Breast epithelium (tissue), 4 donors: ENCODE measurements at places on chromosomes 7 and 10. TPM values are rescaled to one million over a fixed set of nuclear protein-coding genes. Genes with fewer than 3 reads are reported as not detected.

The PRRT4 gene
- 0.44 TPM for total RNA-seq

The CAV2 gene
- total RNA-seq = 311 TPM

The DBF4 gene
- 18.6 TPM for total RNA-seq

The VPS37D gene
- 5.9 TPM for total RNA-seq

The BICC1 gene
- total RNA-seq = 24.3 TPM

The GATA3 gene
- total RNA-seq = 36.4 TPM

The CRHR2 gene
- total RNA-seq = 0.15 TPM

The LMOD2 gene
- total RNA-seq = not detected

The FANK1 gene
- 2.6 TPM for total RNA-seq

The EPO gene
- not detected for total RNA-seq

The VGF gene
- total RNA-seq = not detected

The ZNF92 gene
- total RNA-seq = 7.7 TPM

The SSBP1 gene
- 112 TPM for total RNA-seq

The CPEB3 gene
- 3.8 TPM for total RNA-seq

The TRDMT1 gene
- 18.6 TPM for total RNA-seq

DNA sequence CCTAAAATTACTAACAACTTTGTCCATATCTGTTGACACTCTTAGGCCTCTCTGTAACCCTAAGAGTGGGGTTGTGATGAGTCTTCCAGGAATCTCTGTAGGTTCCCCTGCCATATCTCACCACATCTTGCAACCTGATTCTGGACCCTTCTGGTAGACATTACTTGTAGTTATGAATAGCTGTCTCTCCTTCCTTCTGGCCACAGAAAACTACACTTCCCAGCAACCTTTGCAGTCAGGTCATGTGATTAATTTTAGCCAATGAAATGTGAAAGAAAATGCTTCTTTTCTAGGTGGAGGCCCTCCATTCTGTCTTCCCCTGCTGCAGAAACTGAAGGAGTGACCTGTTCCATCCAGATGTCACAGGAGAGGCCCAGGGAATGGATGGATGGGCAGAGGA lies 147.6 kb upstream of the AOAH start:
- no peak overlapping the region for H3K27ac ChIP-seq
- no peaks in the 10 kb centered on the region for H3K36me3 ChIP-seq
- no peaks in the 10 kb centered on the region for H3K27me3 ChIP-seq
- no peaks in the 10 kb centered on the region for H3K4me1 ChIP-seq

GRCh38 chr10:33542752-33543505 lies 208.5 kb upstream of the NRP1 start:
- H3K27me3 ChIP-seq = no peaks in the 10 kb centered on the region
- no peak for DNase-seq
- H3K4me3 ChIP-seq = no peak overlapping the region
- H3K4me1 ChIP-seq = no peaks in the 10 kb centered on the region

GRCh38 chr10:18455086-18455884 lies 196.1 kb downstream of the NSUN6 start:
- DNase-seq = no peak
- no peaks in the 10 kb centered on the region for H3K36me3 ChIP-seq
- H3K4me3 ChIP-seq = no peak overlapping the region
- H3K27ac ChIP-seq = no peak overlapping the region
- H3K27me3 ChIP-seq = no peaks in the 10 kb centered on the region

DNA sequence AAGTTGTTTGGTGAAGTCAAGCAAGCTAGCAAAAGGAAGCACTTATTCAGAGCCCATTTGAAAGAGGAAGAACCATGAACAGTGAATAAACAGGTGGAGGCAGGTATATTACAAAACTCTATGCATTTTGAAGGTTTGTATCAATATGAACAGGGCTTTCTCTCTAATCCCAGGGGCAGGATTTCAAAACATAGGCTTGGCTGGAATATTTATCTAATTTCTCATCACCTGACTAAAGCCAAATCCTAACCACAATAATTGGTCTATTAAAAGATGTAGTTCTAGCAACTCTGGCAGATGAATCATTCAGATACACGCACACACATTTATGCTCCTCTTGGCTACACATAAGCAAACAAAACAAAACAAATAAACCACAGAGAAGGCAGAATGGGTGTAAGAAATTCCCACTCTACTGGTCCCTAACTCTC lies 554.4 kb downstream of the INHBA start:
- no peak for DNase-seq
- H3K4me1 ChIP-seq = no peaks in the 10 kb centered on the region
- no peaks in the 10 kb centered on the region for H3K36me3 ChIP-seq
- no peak overlapping the region for H3K4me3 ChIP-seq
- H3K27me3 ChIP-seq = no peaks in the 10 kb centered on the region

GRCh38 chr10:77763453-77764430 lies 126.1 kb upstream of the KCNMA1 start:
- H3K36me3 ChIP-seq = no peaks in the 10 kb centered on the region
- H3K27me3 ChIP-seq = no peaks in the 10 kb centered on the region
- no peak for DNase-seq
- H3K27ac ChIP-seq = no peak overlapping the region

- no peaks in the 10 kb centered on the region for H3K4me1 ChIP-seq
- peak overlapping the region; percentile 29 for H3K27ac ChIP-seq
- H3K36me3 ChIP-seq = no peaks in the 10 kb centered on the region
- no peaks in the 10 kb centered on the region for H3K27me3 ChIP-seq
- DNase-seq = no peak
- peak overlapping the region; percentile 81 for H3K4me3 ChIP-seq
These were observed 504 bp upstream of the BMPER start for GRCh38 chr7:33904681-33905388.

- H3K4me1 ChIP-seq = no peaks in the 10 kb centered on the region
- H3K27ac ChIP-seq = no peak overlapping the region
- DNase-seq = no peak
- H3K4me3 ChIP-seq = no peak overlapping the region
- no peaks in the 10 kb centered on the region for H3K36me3 ChIP-seq
- no peaks in the 10 kb centered on the region for H3K27me3 ChIP-seq
These were observed 65.0 kb downstream of the ZEB1 start for GRCh38 chr10:31383810-31384588.

DNA sequence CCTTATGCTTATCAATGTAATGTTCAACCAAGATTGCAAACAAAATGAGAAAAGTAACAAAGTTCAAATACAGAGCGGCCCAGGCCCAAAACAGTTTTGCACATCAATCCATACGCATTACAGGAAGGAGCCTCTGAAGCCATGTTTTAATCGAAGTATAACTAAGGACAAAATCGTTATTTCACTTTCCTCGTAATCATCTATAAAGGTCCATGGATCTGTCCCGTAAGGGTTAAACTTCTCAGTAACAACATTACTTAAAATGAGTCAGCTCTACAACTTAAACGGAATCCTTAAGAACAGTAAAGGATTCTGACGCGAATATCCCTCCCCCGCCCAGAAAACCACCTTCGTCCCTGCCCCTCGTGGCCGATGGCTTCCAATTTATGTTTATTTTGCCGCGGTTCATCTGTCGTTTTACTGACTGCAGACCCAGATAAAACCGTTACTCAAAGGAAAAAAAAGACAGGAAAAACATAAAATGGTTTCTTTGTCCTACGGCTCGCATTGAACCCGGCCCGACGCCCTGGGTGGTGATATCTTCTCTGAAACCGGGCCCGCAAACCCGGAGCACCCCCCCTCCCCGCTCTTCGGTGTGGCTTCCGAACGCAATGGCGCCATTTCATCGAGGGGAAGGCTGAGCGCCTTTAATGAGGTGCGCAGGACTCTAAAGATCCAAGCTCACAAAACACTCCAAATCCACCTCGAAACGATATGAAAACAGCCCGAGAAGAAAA lies 1.1 kb downstream of the HNRNPA2B1 start:
- no peaks in the 10 kb centered on the region for H3K36me3 ChIP-seq
- H3K27ac ChIP-seq = peak overlapping the region; percentile 100
- H3K4me1 ChIP-seq = peaks cover under 1% of the 10 kb centered on the region
- peak; percentile 68 for DNase-seq

DNA sequence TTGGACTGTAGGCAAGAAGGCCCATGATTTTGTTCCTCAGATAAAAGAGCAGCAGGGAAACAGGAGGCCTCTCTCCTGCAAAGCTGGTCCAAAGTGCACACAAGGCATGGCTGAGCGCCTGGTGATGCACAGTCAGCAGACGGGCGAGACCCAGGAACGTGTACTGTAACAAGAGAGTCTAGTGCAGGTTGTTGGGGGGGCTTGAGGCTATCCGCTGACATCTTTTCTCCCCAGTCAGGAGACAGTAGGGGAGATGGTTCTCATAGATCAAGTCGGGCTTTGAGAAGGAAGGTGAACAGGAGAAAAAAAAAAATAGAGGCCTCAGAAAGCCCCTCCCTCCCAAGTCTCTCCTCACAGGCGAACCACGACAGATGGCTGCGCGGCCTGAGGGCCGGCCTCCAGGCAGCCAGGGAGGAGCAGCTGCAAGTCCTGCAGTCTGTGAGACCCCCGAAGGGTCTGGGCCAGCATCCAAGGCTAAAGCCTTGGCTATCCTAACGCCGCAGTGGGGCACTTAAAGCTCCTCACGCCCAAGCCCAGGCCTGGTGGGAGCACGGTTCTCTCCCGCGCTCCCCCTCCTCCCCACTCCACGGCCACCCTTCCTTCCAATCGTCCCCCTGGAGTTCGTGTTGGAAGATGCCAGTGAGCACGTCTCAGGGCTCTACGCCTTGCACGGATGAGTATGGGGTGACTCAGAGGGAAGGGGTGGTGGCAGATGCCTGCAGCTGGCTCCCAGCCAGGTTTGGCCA lies 68.3 kb downstream of the PRKAG2 start:
- H3K27me3 ChIP-seq = no peaks in the 10 kb centered on the region
- no peak overlapping the region for H3K4me3 ChIP-seq
- no peaks in the 10 kb centered on the region for H3K36me3 ChIP-seq
- H3K27ac ChIP-seq = no peak overlapping the region
- DNase-seq = no peak

- H3K4me3 ChIP-seq = peak overlapping the region; percentile 75
- no peaks in the 10 kb centered on the region for H3K4me1 ChIP-seq
- H3K36me3 ChIP-seq = no peaks in the 10 kb centered on the region
- H3K27ac ChIP-seq = peak overlapping the region; percentile 76
- no peak for DNase-seq
These were observed 578 bp downstream of the ZNF713 start for GRCh38 chr7:55887821-55888247.

- no peaks in the 10 kb centered on the region for H3K27me3 ChIP-seq
- H3K27ac ChIP-seq = no peak overlapping the region
- no peak for DNase-seq
- H3K4me3 ChIP-seq = no peak overlapping the region
- H3K4me1 ChIP-seq = no peaks in the 10 kb centered on the region
These were observed 313.3 kb upstream of the AKR1E2 start for GRCh38 chr10:4512671-4513240.

- H3K4me1 ChIP-seq = peaks cover 10% of the 10 kb centered on the region
- DNase-seq = no peak
- no peak overlapping the region for H3K4me3 ChIP-seq
- H3K36me3 ChIP-seq = no peaks in the 10 kb centered on the region
These were observed 5.0 kb downstream of the MXI1 start for GRCh38 chr10:110212119-110213006.

DNA sequence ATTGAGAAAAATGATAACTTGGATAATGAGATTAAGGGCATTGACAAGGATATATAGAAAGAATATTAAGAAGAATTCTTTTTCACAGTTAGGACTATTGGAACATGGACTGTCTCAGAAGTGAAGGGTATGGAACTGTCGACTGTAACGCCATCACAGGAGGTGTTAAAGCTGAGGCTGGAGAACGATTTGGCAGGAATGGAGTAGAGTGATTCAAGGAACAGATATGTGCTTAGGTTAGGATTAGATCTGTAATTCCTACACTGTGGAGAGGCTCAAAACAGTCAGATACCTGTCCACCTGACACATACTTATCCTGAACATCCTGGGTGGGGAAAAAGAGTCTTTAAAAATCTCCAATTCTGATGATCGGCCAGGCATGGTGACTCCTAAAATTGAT lies 30.9 kb downstream of the RHOBTB1 start:
- no peak overlapping the region for H3K4me3 ChIP-seq
- DNase-seq = no peak
- no peaks in the 10 kb centered on the region for H3K27me3 ChIP-seq
- no peaks in the 10 kb centered on the region for H3K36me3 ChIP-seq

GRCh38 chr7:19235680-19236079 lies 90.5 kb upstream of the FERD3L start:
- no peaks in the 10 kb centered on the region for H3K4me1 ChIP-seq
- H3K27me3 ChIP-seq = no peaks in the 10 kb centered on the region
- no peak for DNase-seq
- H3K4me3 ChIP-seq = no peak overlapping the region

GRCh38 chr7:121913947-121914675 lies 41.1 kb downstream of the PTPRZ1 start:
- no peaks in the 10 kb centered on the region for H3K36me3 ChIP-seq
- no peaks in the 10 kb centered on the region for H3K4me1 ChIP-seq
- no peak overlapping the region for H3K4me3 ChIP-seq

GRCh38 chr7:82258181-82258580 lies 185.4 kb downstream of the CACNA2D1 start:
- no peaks in the 10 kb centered on the region for H3K27me3 ChIP-seq
- no peak overlapping the region for H3K4me3 ChIP-seq
- H3K36me3 ChIP-seq = no peaks in the 10 kb centered on the region
- no peaks in the 10 kb centered on the region for H3K4me1 ChIP-seq
- H3K27ac ChIP-seq = no peak overlapping the region

DNA sequence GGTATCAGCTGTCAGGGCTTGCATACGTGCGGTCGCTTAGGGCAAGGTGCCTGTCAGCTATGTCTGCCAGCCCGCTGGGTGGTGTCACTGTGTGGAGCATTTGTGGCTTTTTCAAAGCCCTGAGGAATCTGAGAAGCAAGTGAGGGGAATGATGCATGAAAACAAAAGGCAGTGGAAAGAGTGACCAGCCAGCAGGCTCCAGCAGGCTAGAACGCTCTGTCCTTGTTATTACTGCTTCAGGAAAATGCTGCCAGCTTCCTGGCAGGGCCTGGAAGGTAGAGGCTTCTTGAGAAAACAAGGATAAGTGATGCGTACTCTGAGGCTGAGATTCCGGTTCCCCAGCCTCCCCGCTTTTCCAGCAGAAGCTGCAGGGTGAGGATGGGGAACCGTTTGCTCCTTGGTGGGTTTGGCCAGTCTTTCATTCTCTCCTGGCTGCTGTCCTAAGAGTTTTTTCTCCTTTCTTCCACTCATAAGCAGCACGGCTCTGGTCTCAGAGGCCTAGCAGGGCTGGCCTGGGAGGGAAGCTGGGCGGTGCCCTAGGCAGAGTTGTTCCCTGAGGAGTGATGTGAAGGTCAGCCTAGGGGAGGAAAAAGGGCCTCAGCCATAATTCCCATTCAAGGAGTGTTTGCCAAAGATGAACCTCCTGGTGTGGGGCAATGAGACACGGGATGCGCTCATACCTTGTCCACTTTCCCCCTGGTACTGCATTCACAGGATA lies 42.8 kb upstream of the MKLN1 start:
- no peaks in the 10 kb centered on the region for H3K4me1 ChIP-seq
- H3K27ac ChIP-seq = peak overlapping the region; percentile 81
- peak overlapping the region; percentile 19 for H3K4me3 ChIP-seq
- no peaks in the 10 kb centered on the region for H3K36me3 ChIP-seq
- no peaks in the 10 kb centered on the region for H3K27me3 ChIP-seq

- H3K4me3 ChIP-seq = no peak overlapping the region
- no peaks in the 10 kb centered on the region for H3K4me1 ChIP-seq
- H3K27me3 ChIP-seq = no peaks in the 10 kb centered on the region
These were observed 4.7 kb upstream of the MGMT start for GRCh38 chr10:129462257-129462795.
